GM23338 (cell line): ENCODE measurements at places on chromosomes 7 and 10.
A peak's percentile ranks its signal among the peaks of the same experiment; 100 is the strongest.

GRCh38 chr7:38229884-38230642, 43.4 kb downstream of the TARP start:
- no peak for DNase-seq

DNA sequence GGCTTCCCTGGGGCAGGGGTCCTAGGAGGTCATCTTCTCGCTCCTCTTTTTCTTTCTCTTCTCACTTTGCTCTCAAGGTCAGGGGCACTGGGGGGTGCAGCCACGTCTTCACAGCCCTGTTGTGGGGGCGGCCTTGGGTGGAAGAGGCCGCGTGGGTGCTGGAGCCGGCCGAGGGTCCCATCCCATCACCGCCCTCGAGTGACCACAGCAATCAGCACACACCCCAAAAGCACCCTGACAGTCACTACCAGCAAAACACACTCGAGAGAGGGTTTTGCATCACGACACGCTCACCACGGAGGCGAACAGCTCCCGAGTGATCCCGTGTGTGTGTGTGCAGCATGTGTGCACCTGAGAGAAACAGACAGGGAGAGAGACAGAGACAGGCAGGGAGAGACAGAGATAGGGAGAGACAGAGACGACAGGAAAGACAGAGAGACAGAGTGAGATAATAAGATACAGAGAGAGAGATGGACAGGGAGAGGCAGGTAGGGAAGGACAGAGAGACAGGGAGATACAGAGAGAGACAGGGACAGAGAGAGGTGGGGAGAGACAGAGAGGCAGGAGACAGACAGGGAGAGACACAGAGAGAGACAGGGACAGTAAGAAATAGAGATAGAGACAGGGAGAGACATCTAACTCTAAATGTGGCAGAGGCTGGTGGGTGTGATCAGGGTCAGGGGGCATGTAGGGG, 100.9 kb downstream of the WDR37 start:
- DNase-seq, result no peak

DNA sequence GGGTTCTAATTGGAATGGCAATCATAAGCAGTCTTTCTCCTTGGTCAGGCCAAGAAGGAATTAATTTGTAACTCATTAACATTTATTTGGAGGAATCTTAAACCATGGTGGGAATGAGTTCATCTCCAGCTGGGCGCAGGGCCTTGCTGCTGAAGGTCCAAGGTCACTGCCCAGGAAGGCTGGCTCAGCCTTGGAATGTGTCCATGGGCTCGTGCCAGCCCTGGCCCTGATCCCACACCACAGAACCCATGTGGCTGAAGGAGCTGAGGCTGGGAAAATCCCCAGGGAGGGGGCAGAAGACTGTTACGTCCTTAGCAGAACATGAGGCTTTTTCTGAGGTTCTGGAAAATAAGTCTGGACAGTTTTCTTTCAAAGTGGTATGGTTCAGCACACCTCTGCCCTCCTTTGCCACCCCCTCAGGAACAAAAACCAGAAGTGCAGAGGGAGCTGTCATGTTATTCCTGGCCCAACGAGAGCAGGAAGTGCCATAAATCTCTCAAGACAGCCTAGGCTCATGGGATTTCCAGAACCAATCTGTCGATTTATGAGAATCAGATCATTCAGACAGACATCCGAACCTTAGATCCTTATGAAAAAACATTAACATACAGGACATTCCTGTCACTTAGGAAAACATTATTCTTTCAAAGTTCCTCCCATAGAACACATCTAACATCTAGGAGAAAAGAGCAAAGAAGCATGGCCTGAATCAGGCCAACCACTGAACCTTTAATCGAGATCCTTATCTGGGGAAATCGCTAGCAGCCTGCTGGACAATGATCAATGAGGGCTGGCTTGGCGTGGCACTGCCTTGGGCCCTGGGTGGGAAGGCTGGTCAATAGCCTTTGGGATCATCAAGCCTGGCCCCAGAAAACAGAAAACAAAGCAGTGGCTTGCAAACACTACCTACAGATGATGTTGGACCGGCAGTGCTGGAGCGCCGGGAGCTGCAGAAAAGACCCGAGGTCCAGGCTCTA, 134.3 kb downstream of the TAX1BP1 start:
- DNase-seq, result no peak

- peak; percentile 74 for DNase-seq
Measured at GRCh38 chr7:158646766-158647474, 57.7 kb downstream of the NCAPG2 start.

DNA sequence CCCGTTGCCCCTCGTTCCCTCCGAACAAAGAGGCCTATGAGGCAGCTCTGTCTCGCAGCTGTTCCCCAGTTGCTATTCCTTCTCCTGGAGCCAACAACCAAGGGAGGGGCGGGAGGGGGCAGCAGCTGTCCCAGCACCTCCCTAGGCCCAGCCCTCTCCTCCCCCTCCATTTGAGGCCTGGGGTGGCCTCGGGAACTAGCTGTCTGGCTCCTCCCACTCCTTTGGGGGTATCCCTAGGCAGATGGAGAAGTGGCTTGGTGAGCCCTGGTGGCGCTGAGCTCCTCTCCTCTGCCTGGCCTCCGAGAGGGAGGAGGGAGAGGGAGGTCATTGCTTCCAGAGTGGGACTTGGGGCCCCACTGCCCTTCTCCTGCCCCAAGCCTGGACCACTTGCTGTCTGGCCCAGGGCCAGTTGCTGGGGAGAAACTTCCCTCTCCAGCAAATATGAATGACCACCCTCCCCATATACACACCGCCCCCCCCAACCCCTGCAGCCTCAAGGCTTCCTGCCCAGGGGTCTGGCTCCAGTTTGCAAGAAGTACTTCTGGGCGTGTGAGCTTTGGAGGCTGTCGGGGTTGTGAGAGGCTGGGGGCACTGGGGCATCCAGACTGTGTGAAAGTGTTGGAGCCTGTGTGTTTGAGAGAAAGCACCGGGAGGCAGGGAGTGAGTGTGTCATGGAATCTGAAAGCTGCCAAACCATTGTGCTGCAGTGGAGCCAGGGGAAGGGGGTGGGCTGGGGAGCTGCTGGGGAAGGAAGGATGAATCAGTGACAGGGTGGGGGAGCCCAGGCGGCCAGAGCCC, 3.1 kb downstream of the FLNC start:
- peak; percentile 55 for DNase-seq

DNA sequence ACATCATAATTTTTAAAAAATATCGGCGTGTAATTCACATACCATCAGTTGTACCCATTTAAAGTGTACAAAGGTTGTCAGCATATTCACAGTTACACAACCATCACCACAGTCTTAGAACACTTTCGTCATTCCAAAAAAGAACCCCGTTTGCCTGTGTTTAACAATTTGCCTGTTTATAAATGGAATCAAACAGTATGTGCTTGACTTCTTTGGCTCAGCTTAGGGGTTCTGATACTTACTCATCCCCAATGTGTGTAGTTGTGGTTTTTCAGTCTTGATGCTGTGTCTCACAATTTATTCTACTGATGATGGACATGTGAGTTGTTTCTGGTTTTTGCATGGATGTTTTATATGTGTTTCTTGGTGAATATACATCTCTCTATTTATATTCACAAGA, 50.0 kb downstream of the PRPF18 start:
- DNase-seq, result no peak

DNA sequence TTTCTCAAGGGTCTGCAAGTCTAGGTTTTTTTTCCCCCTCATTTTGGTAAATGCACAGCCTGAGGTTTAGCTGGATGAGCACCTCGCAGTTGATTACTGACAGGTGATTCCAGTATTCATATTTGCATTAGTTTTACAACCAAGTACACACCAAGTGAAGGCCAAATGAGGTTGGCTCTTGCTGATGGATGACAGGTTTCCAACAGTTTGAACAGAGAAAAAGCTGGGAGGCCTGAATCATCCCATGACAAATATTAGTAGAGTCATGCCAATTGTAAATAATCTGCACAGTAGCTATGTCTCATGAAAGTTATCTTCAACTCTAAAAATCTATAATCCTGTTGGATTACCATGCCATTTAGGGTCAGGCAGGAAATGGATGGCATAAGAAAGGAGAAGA, 399.8 kb downstream of the HTR7 start:
- DNase-seq, result no peak

DNA sequence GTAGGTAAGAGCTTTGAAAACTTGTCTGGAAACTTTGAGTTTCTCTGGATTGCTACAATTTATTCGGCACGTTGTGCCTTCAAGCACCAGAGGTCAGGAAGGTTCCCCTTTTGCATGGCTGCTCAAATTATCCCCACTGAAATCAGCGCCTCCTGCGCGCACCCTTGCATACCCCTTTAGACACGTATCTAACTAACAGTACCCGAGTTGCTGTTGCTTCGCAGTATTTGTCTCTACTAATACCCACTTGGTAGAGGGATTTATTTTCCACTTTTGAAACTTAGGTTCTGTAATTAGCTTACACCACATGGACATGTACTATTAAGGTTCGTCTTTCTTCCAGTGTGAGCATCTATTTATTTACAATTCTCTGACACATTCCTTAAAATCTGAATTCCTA, 1.6 kb downstream of the MEOX2 start:
- DNase-seq, result peak; percentile 39

DNA sequence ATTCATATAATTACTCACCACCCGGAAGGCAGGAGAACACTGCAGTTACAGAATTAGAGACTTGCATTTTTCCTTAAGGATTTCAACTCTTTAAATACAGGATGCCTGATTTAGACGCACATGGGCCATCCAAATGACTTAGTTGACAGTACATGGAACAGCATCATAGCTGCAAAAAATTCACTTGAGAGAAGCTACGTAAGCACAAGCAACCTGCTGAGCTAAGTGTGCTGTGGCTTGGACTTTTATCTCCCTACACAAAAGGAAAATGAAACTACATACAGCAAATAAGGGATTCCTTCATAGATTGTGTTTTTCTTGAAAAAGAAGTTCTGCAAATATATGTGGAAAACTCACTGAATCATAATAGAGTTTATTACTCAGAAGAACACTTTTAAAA, 152.6 kb downstream of the POU6F2 start:
- DNase-seq, result no peak

- no peak for DNase-seq
Measured at GRCh38 chr7:112509402-112509801, 28.6 kb downstream of the LSMEM1 start.

DNA sequence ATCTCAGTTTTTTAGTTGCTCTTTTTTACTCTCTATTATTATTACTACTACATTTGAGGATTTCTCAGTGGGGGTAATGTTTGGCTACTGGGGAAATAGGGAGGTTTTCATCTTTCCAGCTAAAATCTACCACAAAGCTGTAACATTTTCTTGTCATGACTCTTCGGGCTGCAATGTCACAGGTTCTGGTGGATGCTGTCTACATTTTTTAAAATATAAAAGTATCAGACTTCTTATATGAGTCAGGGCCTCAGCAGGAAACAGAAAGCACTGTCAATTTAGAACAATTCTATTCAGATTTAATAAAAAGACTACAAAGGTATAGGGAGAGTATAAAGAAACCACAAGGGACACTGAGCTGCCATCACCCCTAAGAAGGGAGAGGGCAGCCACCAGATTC, 61.6 kb downstream of the DNAJC12 start:
- DNase-seq, result no peak

- no peak for DNase-seq
Measured at GRCh38 chr7:42924223-42924838, 7.6 kb downstream of the PSMA2 start.

DNA sequence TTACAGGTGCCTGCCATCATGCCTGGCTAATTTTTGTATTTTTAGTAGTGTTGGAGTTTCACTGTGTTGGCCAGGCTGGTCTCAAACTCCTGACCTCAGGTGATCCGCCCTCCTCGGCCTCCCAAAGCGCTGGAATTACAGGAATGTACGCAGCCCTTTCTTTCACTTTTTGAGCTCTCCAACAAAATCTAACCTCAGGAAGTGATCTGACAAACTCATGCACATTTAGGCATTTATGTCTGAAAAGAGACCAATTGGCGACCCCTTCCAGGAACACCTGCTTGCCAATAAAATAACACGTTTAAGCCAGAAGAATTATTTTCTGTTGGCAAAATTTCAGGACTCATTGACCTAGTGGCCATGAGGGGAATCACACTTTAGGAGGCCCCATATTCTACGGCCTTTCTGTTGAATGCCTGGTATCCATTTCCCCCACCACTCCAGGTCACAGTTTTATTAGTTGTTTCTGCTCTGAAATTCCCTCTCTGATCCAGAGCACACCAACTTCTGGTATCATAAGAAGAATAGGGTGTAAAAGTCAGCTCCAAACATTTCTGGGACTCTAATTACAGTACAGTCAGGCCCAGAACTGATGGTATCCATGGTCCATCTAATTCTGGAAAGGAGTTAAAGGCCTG, 65.8 kb upstream of the FRMD4A start:
- DNase-seq, result peak; percentile 50

DNA sequence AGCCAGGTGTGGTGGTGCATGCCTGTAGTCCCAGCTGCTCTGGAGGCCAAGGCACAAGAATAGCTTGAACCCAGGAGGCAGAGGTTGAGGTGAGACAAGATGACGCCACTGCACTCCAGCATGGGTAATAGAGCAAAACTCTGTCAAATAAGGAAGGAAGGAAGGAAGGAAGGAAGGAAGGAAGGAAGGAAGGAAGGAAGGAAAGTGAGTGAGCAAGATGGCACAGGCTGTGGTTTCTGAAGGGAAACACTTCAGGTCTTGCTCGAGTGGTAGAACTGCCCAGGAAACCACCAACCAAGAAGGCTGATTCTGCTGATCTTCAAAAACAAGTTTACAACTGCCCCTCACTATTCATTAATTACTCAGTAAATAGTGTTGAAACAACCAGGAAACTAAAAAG, 45.2 kb downstream of the EZH2 start:
- DNase-seq, result no peak

DNA sequence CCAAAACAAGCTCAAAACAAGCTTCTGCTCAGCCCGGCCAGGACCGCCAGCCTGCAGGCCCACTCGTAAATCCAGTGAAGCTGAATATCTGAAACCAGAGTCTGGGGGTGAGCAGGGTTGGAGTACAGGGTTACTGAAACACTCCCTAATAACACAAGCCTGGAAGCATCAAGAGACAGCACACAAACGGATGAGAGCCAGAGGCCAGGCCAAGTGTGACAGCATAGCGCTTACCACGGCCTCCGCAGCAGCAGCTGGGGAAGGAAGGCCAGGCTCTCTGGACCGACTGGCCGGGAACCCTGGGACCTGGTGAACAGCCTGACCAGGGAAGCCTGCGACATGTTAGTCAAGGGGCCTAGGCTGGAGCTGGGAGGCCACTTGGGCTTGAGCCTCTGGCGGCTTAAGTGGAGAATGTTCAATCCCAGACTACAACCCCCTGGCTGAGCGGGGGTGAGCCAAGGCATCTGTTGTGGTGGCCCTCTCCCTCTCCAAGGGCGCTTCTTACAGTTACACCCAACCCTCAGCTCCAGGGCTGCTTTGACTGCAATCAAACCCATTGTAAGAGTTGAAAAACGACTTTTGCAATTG, 21.7 kb upstream of the RNF32 start:
- DNase-seq, result no peak

GRCh38 chr7:126840869-126841268, 411.9 kb downstream of the GRM8 start:
- no peak for DNase-seq
